Fibroblast of mammary gland (primary cell): ENCODE measurements at places on chromosomes 11 and 22.
A peak's percentile ranks its signal among the peaks of the same experiment; 100 is the strongest.

DNA sequence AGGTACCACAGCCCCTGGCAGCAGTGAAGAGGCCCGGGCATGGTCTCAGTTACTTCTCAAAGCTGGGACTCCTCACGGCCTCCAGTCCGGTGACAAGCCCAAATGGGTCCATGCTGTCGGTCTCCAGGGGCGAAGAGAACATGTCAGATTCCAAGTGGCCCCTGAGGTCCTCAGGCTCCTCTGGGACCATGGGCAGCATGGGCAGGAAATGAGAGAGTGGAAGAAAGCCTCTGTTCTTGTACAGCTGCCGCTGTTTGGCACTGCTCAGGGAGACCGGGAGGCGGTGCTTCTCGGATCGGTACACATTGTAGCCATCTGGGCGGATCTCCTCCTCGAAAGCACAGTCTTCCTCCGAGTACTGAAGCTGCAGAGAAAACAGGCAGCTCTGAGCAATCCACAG, 4.6 kb downstream of the FGF19 start:
- no peak for DNase-seq

DNA sequence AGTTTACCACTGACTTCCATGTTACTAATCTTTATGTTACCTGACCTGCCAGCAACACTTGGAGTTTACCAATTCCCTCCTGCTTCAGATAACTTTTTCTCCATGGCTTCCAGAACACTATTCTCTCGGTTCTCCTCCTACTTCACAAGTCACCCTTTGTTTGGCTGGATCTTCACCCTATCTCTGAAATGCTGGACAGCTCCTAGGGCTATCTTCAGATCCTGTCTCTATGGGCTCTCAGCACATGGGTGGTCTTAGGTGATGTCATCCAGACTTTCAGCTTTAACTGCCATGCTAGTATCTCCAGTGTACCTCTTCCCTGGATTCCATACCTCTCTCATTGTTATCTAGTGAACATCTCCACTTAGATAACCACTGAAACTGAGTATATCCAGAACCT, 12.2 kb upstream of the VWCE start:
- DNase-seq = no peak

DNA sequence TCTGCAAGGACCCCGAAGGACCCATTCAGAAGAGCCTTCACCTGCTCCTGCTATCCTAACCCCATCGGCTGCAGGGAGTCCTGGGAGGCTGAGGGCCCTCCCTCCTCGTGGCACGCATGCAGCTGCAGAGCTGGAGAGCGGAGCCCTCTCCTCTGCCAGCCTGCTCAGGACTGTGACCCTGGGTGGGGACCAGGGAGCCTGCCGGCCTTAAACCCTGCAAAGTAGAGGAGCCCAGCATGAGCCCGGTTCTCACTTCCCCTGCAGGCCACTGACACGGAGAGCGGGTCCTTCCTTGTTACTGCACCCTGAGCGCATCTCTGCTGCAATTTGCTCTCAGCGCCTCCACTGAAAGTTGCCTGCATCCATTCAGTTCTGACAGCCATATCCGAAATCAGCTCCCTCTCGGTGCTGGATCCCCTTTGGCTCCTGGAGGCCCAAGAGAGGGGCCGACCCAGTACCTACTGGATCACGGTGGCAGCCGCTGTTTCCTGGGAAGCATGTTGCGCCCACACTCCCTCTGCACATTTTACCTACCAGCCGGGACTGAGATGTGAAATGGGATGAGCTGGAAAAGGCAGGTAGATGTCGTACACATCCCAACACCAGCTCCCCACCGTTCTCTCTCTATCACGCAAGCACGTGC, 312.1 kb downstream of the NTM start:
- no peak for DNase-seq

DNA sequence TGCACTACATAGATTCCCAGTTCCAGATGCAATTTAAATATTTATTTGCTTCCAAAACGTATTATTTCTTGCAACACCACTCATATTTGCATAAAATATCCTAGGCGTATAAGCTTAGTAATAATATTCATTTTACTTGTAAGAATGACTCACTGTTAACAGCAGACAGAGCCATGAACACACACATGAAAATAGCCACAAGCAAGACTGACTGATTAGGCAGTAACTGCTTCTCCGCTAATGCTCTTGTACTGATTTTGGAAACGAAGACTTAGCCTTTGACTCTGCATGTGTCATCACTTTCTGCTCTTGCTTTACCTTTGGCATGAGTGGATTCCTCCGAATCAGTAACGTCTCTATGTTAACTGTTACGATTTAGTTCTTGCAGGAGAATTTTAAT, 6.0 kb downstream of the OR10Q1 start:
- DNase-seq = peak; percentile 40
